Jurkat, Clone E6-1 (cell line): ENCODE measurements at places on chromosomes 13 and 19.
A peak's percentile ranks its signal among the peaks of the same experiment; 100 is the strongest.

GRCh38 chr19:38287604-38288003 is 16.4 kb upstream of the C19orf33 start:
- no peak for DNase-seq

- DNase-seq = no peak
Observed at GRCh38 chr13:53494406-53494805, 465.8 kb downstream of the OLFM4 start.

DNA sequence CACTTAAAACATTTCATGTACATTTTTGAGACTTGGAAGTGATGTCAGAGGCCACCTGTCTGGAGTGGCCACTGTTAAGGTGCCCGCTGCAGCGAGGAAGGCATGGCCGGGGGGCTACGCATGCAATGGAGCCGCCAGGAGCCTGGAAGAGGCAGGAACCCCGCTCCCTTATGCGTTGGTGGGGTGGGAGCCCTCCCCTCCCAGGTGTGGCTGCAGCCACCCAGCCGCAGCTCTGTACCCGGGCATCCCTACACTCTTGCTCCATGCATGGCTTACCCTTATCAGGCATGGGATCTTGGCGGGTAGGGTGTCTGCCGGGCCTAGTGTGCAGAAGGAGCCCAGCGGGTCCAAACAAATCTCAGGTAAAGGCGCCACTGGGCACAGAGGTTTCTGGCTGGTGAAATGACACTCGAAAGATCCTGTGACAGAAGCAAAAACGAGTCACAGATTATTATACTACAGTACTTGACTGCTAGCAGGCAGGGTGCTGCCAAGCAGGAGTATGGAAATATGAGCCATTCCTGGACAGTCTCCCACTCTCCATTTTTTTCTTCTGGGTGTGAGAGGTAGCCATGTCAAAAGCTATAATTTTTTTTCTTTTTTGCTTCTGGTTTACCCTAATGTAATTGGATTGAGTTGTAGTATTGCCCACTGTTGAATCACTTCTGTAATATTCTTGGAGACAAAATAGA is 1606.3 kb upstream of the MIR17HG start:
- DNase-seq = no peak

DNA sequence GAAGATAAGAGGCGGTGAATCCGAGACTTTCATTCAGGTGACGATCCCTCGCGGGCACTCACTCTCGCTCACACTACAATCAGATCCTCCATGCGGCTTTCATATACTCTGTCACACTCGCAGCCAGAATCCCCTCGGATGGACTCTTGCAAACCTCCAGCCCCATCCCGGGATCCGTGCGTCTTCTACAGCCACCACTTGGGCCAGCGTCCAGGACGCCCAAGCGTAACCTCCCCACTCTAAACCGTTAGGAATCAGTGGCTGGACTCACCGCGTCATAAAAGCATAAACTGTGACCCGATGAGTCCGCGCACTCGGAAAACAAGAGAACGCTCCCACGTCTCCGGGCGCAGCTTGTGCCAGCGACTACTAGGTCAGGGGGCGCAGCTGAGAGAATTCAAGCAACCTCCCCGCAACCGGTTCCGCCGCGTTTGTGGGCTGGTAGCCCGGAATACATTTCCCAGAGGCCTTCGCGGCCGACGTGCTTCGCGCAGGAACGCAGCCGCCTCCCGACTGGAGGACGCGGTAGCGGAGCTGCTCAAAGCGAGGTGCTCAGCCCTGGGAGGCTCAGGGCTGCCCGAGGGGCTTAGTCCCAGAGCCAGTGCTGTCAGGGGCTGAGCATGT is 27.6 kb downstream of the ZNF607 start:
- DNase-seq = no peak

DNA sequence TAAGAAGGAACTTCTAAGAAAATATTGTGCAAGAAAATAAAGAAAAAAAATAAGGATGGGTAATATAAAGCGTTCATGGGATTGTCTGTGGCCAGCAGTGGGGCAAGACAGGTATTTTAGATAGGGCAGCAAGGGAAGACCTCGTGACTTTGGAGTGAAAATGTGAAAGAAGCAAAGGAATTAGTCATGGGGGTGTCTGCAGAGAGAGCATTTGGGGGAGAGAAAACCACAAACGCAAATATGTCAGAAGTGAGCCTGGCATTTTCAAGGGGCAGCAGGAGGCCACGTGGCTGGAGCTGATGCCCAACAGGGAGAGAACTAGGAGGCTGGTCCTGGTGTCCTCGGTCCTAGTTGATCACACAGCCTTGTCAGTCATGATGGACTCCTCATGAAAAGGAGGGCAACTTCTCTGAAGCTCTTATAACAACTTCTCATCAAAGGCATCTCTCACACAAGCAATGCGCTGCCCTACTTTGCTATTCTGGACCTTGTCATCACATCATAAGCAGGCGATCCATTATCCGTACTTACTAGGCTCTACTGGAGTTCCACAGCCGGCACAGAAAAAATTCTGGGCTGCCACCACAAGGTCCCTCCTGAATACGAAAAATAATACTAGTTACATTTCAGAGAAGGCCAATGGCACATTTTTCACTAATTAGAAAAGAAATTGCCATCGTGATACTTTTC is 31.0 kb downstream of the RUBCNL start:
- no peak for DNase-seq

DNA sequence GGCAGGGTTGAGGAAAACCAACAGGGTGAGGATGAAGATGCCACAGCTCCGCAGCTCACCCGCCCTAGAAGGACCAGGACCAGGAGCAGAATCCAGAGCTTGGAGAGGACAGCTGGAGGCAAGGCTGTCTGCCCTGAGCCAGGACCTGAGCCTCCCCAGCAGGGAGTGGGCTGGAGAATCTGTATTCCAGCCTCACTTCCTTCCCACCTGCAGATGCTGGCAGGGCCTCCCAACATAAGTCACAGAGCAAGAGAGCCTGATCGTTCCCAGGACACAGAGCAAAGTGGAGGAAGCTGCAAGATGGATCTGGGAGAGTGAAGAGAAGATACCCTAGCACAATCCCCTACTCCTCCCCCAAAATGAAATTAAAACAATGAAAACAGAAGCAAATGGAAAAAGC is 61.7 kb upstream of the WASF3 start:
- no peak for DNase-seq

DNA sequence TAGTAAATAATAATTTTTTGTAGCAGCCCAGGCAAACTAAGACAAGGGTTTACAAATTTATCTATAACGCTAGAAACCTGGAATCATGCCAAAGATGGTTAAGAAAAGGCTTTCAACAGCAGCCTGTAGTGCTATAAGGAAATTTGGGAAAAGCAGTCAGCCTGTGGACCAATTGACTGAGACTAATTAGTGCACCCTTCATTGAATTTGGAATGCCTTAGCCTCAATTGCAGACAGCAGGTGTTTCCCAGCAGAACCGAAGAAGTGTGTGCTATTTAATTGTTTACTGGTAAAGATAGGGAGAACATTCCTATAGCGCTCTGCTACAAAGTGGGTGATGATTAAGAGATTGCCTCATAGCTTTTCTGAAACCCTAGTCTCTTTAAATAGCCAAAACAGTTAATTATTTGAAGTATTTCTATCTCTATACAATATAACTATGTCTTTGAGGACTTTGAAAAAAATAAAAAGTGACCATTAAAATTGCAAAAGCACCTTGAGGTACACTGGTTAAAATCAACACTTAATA is 1884.3 kb upstream of the PCDH20 start:
- no peak for DNase-seq

GRCh38 chr19:7617735-7618134 is 11.6 kb downstream of the XAB2 start:
- DNase-seq = no peak

DNA sequence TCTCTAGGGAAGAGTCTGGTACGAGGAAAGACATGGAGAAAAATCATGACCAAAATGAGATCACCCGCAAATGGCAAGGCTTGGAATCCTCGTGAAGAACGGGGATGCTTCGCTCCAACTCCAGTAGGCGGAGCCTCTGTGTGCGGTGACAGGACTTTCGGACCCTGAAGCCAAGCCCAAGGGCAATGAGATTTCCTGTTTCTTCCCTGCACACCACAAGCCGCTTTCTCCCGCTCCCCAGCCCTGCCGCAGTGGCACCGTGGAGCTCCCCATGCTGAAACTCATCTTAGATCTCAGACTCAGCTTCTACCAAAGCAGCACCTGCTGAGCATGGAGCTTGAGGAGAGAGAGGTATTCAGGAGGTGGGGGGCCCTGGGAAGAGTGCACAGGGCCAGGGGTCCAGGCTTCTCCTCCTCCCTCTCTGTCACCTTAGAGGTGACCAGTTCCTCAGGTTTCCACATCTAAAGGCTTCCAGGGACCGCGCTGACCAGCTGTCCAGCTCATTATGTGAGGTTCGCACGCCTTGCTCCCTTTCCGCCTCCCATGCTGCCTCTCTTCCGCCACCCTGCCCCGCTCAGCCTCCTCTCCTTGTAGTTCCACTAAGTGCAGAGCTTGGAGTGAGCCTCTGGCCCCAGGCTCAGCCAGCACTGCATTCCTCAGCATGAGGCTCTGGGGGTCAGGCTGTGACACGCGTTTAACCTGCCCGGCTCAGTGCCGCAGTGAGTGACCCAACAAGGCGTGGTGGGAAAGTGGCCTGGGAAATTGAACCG is 153.8 kb upstream of the SOX1 start:
- no peak for DNase-seq

- no peak for DNase-seq
Observed at GRCh38 chr13:60577761-60578160, 180.7 kb downstream of the TDRD3 start.

DNA sequence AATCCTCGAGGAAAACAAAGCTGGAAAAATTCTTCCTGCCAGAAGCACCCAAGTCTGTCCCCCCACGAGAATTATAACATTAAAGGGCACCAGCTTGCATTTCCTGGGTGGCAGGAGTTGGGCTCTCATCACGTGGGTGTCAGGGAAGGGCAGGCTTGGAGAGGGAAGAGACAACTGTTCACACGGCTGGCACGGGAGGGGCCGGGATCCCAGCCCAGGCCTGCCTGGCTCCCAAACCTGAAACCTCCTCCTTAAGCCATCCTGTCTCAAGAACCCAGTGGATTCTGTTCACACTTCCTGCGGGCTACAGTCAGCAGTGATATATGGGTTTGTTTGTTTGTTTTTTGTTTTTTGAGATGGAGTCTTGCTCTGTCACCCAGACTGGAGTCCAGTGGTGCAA is 12.2 kb downstream of the GRIK5 start:
- DNase-seq = no peak

GRCh38 chr13:32988608-32989289 is 27.5 kb upstream of the KL start:
- DNase-seq = no peak

DNA sequence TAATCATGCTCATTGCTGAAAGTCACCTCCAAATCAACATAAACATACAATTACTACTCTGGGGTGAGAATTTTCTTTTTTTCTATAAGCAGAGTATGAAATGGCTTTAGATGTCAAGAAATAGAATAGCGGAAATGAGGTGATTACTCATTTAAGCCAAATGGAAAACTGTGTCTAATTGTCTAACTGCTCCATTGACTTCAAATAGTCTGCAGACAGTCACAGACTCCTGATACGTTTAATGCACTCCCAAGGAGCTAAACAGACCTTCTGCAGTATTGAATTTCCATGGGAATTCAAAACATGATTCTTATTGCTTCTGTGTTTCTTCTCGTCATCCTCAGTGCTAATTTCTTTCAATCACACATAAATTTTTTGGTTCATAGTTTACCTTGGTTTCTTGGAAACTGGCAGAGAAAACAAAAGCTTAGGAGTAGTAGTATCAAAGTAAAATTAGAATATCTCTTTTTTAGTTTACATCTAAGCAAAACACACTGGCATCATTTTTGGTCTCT is 865.2 kb upstream of the SLC10A2 start:
- no peak for DNase-seq

DNA sequence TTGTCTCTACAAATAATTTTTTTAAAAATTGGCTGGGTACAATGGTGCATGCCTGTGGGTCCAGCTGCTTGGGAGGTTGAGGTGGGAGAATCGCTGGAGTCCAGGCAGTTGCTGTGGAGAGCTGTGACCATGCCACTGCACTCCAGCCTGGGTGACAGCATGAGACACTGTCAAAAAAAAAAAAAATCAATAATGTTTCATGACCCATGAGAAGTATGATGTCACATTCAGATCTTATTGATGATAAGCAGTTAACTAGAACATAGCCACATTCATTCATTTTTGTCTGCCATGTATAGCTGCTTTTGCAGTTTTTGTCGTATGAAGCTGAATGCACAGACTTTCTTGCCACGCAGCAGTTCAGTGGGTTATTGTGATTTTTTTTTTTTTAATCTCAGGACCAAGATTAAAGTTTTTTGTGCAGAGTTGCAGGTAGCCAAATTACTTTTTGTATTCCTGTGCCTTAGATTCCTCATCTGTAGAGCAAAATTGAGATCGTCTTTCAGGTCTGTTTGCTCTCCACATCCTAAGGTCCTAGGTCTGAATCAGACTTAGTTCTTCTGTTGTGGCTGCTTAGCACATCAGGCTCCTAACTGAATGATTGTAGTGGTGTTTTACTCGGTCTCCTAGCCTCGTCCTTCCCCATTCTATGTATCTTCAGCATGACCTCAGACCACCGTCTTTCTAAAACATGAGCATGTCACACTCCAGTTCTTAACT is 145.2 kb downstream of the GGACT start:
- DNase-seq = peak; percentile 74

DNA sequence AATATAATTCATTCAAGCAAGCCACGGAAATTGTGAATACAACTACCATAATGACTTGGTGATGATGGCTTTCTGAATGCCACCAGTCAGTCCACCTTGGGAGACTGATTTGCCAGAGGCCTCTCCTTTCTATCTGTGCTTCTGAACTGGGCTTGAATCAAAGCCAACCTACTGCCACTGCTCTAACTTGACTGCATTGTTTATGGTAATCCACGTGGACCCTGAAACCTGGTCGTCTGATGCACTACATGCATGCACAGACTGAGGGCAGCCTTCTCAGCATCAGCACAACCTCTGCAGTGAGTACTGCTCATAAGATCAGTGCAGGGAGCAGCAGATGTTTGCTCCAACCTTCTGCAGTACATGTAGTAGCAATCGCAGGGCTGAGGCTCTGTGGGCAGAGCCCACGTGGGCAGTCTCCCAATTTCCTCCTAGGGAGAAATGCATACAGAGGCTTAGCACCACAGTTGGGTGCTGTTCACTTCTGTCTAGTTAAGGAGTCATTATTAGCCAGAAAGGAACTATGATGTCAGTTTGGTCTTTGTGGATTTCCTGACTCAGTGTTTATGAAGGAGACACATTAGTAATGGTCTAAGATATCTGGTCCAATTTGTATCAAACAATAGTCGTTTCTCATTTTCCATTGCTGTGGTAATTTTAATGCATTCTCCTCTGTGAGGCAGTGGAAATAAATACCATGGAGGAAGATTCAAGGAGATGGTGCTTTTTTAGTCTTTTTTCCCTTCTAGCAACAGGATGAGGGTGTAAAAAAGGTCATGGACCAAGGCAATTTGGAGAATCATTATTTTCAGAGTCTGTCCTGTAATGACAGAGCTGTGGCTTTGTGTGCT is 82.5 kb downstream of the AKAP11 start:
- peak; percentile 87 for DNase-seq

GRCh38 chr13:93496985-93497673 is 270.5 kb downstream of the GPC6 start:
- DNase-seq = no peak

GRCh38 chr13:33328701-33329100 is 43.1 kb upstream of the STARD13 start:
- DNase-seq = no peak

GRCh38 chr19:54142166-54142780 is 4.7 kb downstream of the CNOT3 start:
- DNase-seq = no peak

- no peak for DNase-seq
Observed at GRCh38 chr13:33249066-33249465, 36.5 kb downstream of the STARD13 start.

- no peak for DNase-seq
Observed at GRCh38 chr13:25231517-25231916, 55.8 kb downstream of the MTMR6 start.
